ENCODE measurements at places on chromosomes 5 and 9.

GRCh38 chr9:16361118-16361517 lies 509.4 kb downstream of the BNC2 start:
- no peak for DNase-seq

DNA sequence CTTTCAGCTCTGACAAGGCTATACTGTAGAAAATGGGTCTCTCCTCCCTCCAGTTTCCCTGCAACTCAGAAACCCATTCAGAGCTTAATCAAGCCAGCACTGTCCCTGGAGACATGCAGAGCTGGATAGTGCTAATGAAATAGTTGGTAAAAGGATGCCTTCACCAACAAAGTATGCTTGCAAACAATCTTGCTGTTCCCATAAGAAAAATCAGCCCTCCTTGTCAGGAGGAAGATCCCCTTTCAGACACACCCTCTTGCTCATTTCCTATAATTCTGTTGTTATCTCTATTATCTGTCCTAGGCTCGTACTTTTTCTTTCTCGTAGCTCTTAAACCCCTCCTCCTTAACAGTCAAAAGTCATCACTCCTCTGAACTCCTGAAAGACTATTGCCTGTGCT lies 9.9 kb upstream of the OSMR start:
- DNase-seq, result no peak

GRCh38 chr9:93721417-93721965 lies 145.1 kb downstream of the PHF2 start:
- DNase-seq, result no peak

DNA sequence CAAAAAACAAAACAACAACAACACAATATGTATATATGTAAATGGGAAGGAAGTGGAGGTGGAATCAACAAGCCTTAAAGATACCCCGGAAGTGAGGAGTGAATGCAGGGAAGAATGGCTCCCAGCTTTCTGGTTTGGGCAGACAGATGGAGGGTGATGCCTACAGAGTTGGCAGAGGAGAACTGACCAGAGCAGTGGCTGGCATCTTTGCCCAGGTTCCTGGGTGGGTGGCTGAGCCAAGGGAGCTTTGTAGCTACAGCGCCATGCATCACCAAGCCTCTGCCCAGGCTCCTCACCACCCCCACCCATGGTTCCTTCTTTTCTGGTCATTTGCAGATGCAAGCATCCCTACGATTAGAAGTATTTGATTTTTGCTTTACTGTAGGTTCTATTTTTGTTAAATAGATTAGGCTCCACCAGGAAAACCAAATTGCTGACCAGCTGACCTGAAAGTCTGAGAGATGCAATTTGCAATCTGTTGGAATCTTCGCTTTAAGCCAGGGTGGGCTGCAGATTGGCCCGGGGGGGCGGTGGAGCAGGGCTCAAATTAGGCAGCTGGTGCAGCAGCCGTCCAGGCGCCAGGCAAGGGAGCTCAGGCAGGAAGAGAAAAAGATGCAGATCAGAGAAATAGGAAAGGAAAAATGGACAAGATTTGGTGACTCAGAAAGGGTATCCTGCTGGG lies 163.3 kb upstream of the TBC1D2 start:
- DNase-seq, result no peak

DNA sequence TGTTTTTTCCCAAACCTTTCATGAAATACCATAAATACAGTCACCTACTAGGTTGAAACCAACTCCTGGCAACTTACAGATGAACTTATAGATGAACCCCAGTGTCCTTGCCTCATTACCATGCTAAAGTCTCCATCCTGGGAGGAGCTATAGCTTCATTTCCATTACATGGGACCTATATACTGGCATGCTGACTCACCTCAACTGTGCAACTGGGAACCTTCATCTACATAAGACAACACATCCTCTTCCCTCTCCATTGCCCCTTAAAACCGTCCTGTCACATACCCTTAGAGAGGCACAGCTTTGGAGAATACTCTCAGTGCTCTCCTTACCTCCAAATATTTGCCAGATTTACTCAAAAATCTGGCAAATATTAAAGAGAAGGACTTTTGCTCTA lies 638.3 kb downstream of the HTR1A start:
- DNase-seq, result no peak

DNA sequence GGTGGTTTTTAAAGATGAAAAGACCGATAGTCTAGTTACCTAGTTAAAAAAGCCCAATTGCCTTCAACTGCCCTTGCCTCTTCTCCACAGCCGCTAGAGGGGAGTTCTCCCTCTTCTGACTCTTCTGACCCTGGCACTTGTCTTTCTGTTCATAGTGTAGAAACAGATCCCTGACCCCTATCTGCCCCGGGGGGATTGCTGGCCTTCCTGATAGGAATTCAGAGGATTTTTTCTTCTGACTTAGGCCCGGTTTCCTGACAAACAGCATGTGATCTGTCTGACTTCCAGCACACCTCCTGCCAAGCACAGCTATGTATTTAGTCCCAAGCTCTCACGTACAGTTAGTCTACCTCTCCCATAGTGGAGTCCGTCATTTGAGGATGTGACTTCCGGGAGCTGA lies 5.0 kb upstream of the TMEM268 start:
- no peak for DNase-seq

- DNase-seq, result no peak
Measured at GRCh38 chr5:135878156-135878620, 17.5 kb downstream of the IL9 start.

DNA sequence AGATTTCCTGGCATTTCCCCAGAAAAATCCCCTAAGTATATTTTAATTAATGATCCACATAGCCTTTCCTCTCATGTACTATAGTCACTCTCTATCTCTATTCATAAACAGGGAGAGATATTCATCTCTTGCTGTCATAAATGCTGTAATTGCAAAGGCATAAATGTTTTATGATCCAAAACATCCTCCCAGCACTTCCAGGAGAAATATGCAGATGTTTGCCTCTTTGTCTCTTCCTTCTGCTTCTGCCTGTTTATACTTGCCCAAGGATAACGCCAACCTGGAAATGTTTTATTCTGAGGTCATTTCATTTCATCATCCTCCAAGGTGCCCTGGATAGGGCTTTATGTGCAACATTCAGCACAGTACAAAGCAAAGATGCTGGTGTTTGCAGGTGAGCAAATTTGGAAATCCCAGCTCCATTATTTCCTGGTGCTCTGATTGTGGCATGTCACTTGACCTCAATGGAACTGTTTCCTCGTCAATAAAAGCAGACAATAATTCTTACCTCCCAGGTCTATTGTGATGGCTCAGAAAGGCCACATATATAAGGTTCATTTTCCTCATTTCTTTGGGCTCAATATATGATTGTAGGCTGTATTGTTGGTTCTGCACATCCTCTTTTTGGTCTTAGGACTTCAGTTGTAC lies 6.9 kb downstream of the TNFSF15 start:
- DNase-seq, result no peak

DNA sequence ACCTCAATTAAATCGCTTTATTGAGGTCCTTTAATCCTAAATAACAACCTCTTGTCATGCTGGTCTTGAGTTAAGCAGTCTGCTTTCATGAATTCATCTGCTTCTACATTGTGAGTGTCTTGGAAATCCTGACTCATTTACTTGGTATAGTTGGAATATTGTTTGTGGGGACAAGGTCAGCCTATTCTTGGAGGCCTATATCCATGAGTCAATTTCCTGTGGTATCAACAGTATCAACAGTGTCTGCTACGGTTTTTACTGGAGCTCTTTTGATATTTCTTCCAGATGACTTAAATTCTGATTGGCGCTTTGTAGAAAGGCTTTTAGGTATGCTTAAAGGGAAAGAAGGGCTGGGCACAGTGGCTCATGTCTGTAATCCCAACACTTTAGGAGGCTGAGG lies 71.2 kb upstream of the PARP8 start:
- no peak for DNase-seq

- DNase-seq, result no peak
Measured at GRCh38 chr5:174409971-174410370, 314.4 kb upstream of the MSX2 start.

GRCh38 chr9:116899337-116900006 lies 212.4 kb downstream of the TRIM32 start:
- DNase-seq, result no peak

GRCh38 chr5:6110441-6111005 lies 267.8 kb downstream of the MED10 start:
- DNase-seq, result no peak

- DNase-seq, result no peak
Measured at GRCh38 chr9:109433476-109433875, 64.6 kb downstream of the PTPN3 start.

- DNase-seq, result no peak
Measured at GRCh38 chr9:22060831-22061383, 51.8 kb upstream of the CDKN2B start.

DNA sequence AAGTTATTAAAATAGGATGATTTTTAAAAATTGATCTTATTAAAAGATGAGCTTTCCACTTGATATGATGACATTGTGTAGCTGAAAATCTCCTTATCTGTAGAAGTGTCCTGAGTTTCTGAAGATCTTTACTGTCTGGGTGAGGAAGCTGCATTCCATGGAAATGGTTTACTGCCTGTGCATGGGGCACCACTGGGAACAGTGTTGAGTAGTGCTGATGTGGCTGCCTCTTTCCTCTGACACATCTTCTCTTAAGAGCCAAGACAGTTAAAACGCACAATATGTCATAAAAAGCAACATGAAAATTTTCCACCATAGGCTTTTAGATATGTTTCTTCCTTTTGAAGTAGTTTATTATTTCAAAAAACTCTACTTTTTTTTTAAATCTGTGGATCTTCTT lies 24.6 kb downstream of the SECISBP2 start:
- DNase-seq, result no peak

- no peak for DNase-seq
Measured at GRCh38 chr5:111548992-111549649, 36.8 kb upstream of the STARD4 start.
